ENCODE measurements at places on chromosomes 12 and 14.

DNA sequence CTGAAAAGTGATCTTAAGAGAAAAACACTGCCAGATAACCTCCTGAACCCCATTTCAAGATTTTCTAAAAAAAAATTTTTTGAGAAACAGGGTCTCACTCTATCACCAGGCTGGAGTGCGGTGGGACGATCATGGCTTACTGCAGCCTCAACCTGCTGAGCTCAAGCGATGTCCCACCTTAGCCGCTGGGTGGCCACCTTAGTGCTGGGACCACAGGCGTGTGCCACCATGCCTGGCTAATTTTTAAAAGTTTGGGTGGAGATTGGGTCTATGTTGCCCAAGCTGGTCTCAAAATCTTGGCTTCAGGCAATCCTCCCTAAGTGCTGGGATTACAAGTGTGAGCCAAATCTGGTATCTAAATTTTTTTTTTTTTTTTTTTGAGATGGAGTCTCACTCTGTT is 3.4 kb downstream of the PNMA1 start:
- DNase-seq, result no peak

- peak; percentile 88 for DNase-seq
Observed at GRCh38 chr12:6662906-6663742, at the start of gene ING4. ING4 (minus strand) TSS chr12:6663119; CDS start chr12:6663101, 18 bp downstream.

- no peak for DNase-seq
Observed at GRCh38 chr12:94643606-94644005, 6.8 kb downstream of the TMCC3 start.

GRCh38 chr12:122421187-122421820 is 1.2 kb downstream of the CLIP1 start:
- no peak for DNase-seq

GRCh38 chr12:120687578-120688289 is 785 bp downstream of the MLEC start:
- DNase-seq, result no peak

GRCh38 chr14:91269076-91269991 is 24.8 kb upstream of the GPR68 start:
- DNase-seq, result no peak

DNA sequence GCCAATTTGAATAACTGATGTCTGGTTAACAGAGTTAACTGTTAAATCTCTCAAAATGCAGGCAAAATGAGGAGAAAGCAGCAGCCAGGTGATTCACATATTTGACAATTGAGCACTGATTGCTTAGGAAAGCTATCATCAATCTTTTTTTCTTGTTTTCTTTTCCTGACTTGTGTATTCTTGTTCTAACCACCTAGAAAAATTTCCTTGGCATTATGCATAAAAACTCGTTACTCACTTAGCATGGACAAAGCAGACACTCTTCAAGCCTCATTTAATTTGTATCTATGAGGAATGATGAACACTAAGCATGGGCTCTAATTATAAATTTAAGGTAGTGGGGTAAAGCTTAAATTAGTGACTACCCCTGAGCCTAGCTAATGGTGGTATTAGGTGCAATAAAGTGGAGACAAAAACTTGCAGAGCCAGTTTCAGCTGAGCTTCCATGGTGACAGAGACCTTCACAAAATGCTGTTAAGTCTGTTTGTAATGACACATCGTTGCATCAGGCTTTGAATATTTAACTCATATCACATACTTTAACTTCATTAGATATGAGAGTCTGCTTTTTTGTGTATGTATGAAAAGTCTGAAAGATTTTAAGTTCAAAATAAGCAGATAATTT is 52.0 kb downstream of the RASSF9 start:
- no peak for DNase-seq

DNA sequence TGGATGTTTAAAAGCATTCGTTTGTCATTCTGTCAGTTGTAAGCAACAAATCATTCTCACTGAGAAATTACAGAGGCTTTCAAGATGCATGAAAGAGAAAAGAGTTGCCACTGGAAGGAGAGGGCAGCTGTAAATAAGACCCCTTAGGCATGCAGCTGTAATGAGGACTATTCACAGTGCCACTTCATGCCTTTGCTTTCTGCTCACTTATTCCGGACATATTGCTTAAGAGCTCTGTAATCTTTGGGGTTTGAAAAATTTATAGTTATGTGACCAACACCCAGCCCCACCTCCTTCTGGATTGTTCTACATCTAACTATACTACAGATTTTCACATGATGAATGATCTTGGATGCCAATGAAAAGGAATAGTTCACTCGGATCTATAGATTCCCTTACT is 194.8 kb upstream of the DCN start:
- no peak for DNase-seq

DNA sequence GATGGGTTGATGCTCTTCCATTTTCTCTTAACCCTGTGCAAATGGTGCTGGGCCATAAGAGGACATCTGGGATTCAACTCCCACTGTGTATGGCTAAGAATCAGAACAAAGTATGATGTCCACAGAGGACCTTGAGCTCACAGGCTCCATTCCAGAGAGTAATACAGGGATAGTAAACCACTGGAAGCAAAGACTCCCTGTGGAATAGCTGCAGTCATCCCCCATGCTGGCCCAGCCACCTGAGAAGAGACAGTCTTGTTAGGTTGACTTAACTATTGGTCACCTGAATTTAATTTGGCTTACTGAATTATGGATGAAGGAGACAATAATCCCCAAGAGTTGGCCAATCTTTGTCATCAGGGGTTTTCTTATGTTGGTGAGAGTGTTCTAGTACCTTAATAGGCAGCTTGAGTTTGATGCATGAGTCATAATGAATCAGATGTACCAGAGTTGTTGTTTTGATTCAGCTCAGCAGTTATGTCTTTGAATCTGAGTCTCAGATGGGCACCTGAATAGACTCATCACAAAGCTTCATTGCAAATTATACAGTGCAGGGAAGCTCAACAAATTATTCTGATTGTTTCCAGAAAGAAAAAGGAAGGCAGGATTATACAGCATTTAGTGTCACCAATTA is 122.7 kb downstream of the SSPN start:
- no peak for DNase-seq

GRCh38 chr12:124898923-124899294 is 15.5 kb downstream of the UBC start:
- no peak for DNase-seq

GRCh38 chr12:2415568-2415944 is 362.8 kb downstream of the CACNA1C start:
- DNase-seq, result no peak

DNA sequence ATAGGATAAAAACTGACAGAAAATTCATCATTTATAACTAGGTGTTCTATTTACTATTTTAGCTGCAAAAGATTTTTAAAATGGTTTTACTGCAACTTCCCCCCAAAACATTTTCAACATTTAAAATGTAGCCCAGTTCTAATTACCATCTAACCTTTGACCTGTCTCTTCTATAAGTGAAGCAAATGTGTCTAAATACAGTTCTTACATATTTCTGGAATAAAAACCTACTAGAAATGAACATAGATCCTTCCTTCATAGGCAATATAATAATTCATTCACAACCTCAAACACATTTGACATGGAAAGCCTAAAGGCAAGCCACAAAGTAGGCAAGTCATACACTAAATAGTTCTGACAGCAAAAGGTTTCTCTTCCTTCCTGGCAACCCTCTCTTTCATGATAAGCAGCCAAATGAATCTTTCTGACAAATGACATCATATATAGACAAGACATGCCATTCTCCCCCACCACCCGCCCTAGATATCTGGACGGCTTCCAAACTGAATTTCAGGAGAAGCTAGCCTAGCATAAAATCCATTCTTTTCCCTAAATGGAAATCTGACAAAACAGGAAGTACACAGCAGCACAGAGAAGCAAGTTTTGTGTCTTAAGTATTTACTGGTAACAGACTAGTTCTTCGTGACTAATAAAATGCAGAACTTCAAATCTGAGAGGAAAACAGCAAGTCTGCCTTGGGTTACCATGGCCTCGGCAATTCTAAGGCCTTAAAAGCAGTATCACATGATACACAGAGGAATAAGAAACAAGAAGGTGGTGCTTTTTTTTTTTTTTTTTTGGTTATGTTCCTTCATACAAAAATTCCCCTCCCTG is 17.2 kb upstream of the ARID4A start:
- DNase-seq, result no peak

GRCh38 chr14:103600503-103600902 is 28.5 kb upstream of the KLC1 start:
- no peak for DNase-seq

GRCh38 chr12:65977384-65977783 is 153.1 kb downstream of the HMGA2 start:
- no peak for DNase-seq

DNA sequence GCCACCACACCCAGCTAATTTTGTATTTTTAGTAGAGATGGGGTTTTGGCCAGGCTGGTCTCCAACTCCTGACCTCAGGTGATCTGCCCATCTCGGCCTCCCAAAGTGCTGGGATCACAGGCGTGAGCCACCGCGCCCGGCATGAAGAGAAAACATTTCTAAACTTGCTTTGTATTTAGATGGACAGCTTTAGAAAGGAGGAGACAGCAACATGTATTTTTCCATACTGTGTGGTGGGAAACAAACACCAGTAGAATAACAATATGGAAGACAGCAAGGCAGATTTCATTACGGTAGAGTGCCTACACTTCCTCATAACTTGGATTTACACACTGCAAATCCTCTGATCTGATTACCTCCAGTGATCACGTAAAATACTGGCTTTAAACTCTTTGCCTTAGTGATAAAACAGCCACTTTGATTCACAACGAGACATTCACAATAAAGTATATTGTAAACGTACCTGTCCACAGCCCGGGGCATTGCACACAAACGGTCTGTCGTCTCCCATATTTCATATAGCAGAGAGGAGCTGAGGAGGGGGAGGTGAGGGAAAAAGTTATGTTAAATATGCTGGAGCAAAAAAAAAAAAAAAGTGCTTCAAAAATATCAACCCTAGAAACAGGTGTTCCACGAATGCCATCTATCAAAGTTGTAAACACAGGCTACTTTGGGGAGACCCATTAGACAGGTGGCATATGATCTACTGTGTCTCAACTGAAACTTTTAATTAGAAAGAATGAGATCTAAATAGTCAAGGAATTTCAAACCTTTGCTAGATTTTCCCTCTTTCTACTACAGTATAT is 25.5 kb downstream of the ATF7 start:
- DNase-seq, result no peak

DNA sequence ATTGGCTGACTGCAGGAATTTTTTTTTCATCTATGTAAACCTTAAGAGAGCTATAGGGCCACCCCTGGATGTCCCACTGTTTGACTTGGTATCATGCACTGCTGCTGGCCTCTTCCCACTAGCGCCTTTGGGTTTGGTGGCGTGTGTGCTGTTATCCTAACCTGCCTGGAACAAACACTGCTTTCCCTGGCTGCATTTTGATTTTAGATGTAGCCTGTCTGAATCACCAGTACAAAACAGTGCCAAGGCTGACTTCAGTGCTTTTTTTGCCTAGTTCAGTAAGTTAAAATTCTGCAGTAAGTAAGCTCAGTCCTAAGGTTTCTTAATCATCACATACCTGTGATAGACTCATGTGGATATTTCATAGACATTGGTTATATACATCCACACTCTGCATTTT is 99.2 kb downstream of the EML1 start:
- DNase-seq, result no peak

GRCh38 chr12:97168804-97169203 is 261.7 kb downstream of the NEDD1 start:
- DNase-seq, result no peak

GRCh38 chr14:75702616-75703261 is 41.7 kb downstream of the TTLL5 start:
- no peak for DNase-seq

DNA sequence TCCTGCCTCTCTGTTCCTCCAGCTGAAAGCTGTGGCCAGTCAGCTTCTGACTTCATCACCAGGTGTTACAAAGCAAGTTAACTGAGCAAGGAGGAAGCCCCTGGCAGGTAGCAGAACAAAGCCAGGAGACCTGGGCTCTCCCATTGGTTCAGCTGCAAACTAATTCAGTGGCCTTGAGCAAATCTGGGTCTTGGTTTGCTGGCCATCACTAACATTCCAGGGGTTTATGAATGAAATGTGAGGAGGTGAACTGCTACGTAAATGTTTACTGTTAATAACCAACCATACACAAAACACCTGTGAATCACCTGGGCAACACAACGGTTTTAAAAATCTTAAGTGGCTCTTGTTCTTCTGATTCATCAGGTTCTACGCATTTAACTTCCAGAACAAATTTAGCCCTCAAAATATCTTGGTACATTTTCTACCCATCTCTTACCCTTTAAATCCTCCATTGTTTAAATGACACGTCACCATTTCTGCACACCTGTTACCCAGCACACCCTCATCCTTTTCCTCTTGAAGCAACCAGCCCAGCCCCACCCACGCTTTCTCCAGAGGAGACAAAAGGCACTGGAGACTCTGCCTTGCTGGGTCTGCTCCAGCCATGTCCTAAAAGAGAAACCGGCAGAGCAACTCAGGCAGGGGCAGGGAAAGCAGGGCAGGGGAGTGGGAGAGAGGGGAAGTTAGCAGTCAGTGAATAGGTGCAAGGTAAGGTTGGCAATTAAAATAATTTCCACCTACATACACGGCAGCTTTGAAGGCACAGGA is 49.3 kb upstream of the TSPAN11 start:
- no peak for DNase-seq

DNA sequence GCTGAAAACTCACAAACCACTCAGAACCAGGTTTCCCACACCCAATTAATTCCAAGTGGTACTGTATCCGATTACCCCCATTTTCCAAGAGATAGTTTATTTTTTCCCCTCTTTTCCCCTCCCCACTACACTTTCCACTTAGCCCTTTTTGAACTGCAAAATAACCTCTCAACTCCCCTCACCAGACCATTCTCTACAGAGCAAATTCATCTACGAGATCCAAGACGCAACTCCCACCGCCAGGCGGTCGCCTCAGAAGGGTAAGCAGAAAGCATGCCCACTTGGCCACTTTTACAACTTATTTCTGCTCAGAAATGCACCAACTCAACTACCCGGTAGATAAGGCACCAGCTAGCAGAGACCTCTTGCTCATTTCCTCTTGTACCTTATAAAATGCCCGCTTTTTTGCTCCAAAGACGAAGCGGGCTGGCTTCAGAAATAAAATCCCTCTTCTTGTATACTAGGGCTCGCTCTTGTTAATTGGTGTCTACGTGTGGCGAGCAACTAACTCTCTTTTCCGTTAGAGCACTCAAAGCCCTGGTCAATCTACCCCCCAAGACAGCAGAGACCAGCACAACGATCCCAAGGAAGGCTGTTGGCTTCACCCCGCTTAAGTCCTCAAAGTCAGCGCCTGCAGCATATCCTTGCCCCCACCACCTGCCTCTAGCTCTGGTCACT is 910 bp upstream of the SRP54 start:
- DNase-seq, result peak; percentile 3

All from stimulated activated CD8-positive, alpha-beta memory T cell treated with anti-CD3 and anti-CD28 coated beads, Interleukin-12 subunit alpha, Interleukin-12 subunit beta, amount 100 ng/mL, for 4 hours (primary cell).